NCI-H1694 treated with DMSO at 0.1 percent for 48 hours (cell line): ENCODE measurements at places on chromosomes 3 and 15.

DNA sequence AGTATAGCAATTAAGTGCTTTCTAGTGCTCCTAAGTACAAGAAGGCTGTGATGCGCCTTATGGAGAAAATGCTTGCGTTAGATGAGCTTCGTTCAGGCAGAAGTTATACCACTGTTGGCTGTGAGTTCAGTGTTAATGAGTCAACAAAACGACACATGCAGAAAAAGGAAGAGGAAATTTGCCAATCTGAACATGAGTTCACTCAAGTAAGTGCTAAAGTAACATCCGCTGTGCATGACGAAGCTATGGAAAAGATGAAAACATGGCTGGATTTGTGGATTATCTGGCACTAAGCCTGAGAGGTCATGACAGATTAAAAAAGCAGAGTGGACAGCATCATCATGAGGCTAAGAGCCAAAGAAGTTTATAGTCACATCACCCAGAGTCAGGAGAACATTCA, 36.9 kb downstream of the SH3BP5 start:
- peak; percentile 71 for DNase-seq

DNA sequence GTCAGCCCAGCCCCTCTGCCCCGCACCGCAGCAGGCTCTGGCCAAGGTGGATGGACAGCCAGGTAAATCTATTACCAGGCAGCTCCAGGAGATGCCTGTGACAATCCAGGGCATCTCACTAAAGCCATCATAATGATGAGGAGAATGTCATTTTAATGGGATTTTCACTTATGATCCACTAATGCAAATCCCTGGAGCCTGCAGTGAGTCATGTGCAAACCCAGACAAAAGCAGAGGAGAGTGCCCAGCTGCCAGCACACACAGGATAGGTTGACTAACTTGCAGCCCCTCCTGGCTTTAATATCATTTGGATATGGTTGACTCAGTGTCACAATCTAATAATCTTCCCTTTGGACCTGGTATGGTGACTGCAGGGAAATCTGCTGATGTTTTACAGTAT, 206.9 kb upstream of the TRIM42 start:
- DNase-seq = no peak

GRCh38 chr3:121645054-121645453, 15.6 kb downstream of the HCLS1 start:
- DNase-seq = no peak

- no peak for DNase-seq
Observed at GRCh38 chr3:44939581-44940036, 36.4 kb downstream of the ZDHHC3 start.

GRCh38 chr15:75023872-75024636, 664 bp downstream of the PPCDC start:
- DNase-seq = no peak

GRCh38 chr3:142450189-142450588, 2.4 kb upstream of the XRN1 start:
- DNase-seq = peak; percentile 14

DNA sequence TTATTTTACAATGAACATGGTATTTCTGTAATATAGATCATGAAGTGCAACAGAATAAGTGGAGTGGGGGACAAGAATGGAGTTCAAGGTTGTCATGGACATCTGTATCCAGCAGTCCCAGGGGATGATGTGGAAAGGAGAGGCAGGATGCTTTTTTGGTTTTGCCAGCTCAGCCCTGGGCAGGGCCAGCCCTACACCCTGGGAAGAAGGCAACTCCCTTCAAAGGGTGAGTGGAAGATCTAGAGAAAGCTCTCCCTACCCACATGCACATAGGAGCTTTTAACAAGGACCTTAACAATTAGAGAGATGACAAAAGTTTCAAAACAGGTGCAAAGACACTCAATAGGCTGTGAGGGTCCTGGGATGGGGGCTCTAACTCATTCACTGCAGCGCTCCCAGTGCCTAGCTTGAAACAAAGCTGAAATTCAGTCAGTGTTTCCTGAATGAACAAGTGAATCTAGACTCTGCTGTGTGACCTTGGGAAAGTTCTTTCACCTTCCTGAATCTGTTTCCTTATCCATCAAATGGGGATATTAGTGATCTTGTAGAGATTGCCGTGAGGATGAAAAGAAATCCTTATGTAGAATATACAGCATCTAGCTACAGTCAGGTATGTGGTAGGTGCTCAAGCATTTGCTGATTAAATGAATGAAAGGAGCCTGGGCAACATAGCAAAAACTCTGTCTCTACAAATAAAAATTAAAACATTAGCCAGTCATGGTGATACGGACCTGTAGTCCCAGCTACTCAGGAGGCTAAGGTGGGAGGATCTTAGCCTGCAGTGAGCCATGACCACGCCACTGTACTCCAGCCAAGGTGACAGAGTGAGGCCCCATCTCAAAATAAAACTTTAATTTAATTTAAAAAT, 14.3 kb downstream of the BHLHE40 start:
- no peak for DNase-seq

DNA sequence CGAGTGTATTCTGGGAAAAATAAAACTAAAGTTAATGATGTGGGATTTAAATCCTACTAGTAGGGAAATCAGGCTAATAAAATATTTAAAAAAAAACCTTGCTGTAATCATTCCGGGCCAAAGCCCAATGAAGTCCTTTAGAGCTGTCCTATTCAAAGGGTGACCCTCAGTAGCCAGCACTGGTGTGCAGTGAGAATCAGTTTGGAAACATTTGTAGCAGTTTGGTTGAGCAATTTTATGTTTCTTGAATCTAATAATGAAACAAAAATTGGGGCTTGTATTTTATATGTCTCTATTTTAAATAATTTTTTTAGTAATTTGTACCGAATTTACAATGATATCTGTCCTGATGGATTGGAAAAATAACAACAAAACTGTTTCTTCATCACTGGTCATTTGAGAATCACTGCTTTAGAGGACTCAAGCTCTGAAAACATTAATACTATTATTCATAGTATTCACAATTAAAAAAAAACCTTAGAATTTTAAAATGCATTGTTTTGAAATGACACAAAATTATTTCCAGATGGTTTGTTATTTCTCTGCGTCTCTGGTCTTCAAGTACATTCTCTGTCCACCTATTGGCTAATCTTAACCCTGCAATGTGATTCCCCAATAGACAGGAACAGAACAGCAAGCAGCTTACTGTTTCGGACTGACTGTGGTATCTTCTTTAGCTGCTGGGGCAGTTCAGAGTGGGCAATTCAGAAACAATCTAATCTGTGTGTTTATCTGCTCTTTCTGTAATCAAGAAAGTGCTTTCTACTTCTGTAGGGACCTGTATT, 71.2 kb downstream of the OTOL1 start:
- DNase-seq = no peak

DNA sequence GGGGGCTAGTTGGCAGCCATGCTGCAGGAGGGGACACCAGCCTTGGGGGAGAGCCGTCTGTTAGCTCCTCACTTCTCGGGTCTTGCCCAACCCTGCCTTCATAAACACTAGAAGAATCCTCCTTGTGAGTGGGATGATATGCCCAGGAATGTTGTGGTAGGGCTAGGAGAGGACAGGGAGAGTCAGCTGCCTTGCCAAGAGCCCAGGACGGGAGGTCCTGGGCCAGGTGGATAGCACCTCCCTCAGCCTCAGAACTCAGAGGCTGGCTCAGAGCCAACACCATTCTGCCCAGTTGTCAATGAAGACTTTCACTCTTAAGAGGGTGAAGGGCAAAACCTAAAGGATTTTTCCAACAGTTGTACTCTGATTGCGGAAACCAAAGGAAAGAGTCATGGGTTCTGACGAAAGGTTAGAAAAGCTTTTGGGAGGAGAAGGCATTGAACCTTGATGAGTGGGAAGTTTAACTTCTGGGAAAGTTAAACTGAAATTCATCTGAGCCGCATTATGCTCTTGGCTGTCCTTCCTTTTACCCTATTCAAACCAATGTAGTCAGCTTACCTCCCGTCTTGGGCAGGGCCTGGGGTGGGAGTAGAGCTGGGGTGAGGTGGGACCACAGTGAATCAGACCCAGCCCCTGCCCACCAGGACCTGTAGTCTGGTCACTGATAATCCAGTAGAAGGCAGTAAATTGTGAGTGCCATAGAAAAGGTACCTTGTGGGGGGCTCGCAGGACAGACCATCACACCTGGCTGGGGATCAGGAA, 81.9 kb downstream of the FAM43A start:
- DNase-seq = no peak

DNA sequence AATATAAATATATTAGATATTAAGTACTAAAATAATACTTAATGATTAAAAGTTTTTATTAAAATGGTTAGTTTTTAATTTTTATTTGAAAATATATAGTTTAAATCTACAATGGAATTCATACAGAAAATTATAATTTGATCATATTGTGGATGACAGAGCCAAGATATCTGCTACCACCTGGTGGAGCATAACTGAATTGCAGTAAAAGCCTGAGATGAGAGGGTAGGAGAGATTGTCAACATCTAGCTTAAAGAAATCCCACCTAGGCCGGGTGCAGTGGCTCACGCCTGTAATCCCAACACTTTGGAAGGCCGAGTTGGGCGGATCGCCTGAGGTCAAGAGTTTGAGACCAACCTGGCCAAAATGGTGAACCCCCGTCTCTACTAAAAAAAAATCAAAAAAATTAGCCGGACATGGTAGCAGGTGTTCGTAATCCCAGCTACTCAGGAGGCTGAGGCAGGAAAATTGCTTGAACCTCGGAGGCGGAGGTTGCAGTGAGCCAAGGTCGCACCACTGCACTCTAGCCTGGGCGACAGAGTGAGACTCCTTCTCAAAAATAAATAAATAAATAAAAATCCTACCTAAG, 25.1 kb upstream of the CSTA start:
- DNase-seq = peak; percentile 12

DNA sequence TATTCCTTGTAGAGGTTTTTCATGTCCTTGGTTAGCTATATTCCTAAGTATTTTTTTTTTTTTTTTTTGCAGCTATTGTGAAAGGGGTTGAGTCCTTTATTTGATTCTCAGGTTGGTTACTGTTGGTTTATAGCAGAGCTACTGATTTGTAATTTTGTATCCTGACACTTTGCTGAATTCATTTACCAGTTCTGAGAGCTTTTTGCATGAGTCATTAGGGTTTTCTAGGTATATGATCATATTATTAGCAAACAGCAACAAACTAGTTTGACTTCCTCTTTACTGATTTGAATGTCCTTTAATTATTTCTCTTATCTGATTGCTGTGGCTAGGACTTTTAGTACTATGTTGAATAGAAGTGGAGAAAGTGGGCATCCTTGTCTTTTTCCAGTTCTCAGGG, 737.4 kb downstream of the ZNF385D start:
- DNase-seq = no peak

- no peak for DNase-seq
Observed at GRCh38 chr15:59950603-59951388, 53.3 kb upstream of the FOXB1 start.

GRCh38 chr3:45482829-45483228, 94.5 kb downstream of the LARS2 start:
- DNase-seq = no peak

DNA sequence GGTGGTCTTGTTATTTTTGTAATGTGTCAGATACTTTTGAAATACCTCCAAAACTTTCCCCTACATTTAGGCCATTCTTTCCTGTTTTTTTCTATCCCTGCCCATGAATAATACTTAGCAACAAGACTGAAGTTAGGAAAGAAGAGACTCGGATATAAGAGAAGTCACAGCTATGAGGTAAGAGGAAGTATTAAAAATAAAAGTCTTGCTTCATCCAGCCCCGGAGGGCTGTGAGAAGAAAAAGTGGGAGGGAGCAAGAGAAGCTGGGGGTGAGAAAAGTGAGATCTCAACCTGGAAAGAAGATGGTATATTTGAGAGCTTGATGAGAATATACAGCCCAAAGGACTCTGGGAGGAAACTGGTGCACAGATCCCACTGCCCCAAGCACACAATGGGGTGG, 213.5 kb upstream of the CDIN1 start:
- no peak for DNase-seq

DNA sequence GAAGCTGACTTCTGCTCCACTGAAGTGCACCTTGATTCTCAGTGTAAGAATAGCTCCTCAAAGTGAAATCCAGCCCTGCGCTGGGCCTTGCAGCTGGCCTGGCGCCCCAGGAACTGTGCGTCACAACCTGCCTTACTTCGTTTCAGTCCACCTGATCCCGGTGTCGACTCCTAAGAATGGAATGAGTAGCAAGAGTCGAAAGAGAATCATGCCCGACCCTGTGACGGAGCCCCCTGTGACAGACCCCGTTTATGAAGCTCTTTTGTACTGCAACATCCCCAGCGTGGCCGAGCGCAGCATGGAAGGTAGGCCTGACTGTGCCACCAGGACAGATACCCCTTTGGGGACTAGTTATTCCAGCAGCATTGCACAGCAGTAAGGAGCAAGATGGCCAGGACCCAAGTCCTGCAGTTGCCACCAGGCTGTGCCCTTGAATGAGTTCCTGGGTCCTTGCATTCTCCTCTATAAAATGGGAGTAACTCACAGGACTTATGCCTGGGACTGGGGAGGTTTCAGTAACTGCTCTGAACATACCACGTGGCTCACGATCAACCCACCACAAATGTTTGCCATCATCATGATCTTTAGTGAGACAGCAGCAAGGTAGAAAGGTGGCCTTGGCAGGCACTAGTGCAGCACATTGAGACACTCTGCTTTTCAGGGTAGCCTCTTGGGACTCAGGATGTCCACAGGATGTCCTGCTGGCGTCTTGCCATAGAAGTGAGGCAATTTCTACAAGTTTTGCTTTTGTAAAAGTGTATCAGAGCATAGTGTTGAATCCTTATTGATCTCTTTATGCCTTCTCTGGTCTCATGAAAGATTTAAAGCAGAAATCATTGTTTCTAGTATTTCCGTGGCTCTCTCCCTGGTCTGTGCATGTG, 46.8 kb downstream of the PXYLP1 start:
- no peak for DNase-seq

GRCh38 chr15:85609492-85609891, 185.2 kb downstream of the KLHL25 start:
- DNase-seq = no peak

DNA sequence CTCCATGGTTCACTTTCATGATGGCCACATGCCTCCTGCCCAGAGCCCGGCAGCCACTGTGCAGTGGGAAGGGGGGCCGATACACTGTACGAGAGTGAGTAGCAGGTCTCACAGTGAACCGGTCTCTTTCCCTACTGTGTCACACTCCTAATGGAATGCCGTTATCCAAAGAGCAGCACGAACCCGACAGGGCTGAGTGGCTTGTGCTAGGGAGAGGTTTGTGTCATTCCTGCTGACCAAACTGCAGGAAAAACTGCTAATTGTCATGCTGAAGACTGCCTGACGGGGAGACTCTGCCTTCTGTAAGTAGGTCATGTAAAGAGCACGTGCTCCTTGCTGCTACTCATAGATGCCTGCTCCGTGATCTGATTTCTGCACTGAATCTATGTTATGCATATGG, 105.1 kb downstream of the ARPP21 start:
- no peak for DNase-seq

GRCh38 chr15:41001524-41002214, 48.4 kb downstream of the CHAC1 start:
- no peak for DNase-seq

- DNase-seq = no peak
Observed at GRCh38 chr3:151560738-151561137, 99.9 kb upstream of the IGSF10 start.
